ENCODE measurements at places on chromosomes 6 and 20.

- no peak for DNase-seq
Observed at GRCh38 chr20:47792021-47792618, 6.8 kb upstream of the SULF2 start.

DNA sequence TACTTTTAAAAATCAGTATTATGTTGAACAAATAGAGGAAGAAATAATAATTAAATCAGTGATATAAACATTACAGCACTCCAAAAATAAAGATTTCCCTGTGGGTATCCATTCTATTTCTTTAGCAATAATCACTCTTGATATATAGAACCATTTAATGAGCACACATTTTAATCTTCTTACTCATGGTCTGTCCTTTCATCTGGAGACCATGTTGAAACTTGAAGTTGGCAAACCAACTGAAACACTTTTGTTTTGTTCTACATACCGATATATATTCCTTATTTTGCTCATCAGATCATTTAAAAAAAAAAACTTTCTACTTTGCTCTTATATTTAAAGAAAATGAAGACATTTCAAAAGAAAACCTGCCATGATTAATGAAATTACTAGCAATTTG is 13.4 kb downstream of the C6orf58 start:
- no peak for DNase-seq

GRCh38 chr6:134740473-134741199 is 209.3 kb downstream of the ALDH8A1 start:
- DNase-seq = no peak

- DNase-seq = no peak
Observed at GRCh38 chr6:24905483-24905882, 30.3 kb downstream of the RIPOR2 start.

DNA sequence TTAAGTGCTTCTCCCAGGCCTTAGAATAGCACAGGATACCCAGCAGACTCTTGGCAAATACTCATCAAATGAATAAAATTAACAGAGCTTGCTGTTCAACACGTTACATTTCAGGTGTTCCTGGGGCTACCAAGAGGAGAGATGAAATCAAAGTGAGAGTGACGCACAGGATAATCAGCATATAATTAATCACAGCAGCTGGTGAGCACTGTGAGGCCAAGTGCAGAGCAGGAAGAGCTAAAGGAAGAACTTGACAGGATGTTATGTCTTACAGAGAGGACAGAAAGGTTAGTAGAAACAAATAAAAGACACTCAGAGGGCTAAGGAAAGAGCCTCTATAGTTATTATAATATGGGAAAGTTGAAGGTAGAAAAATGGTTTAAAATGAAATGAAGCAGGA is 8.8 kb downstream of the PPIL1 start:
- DNase-seq = no peak

- DNase-seq = no peak
Observed at GRCh38 chr6:95784869-95785268, 207.5 kb downstream of the MANEA start.

DNA sequence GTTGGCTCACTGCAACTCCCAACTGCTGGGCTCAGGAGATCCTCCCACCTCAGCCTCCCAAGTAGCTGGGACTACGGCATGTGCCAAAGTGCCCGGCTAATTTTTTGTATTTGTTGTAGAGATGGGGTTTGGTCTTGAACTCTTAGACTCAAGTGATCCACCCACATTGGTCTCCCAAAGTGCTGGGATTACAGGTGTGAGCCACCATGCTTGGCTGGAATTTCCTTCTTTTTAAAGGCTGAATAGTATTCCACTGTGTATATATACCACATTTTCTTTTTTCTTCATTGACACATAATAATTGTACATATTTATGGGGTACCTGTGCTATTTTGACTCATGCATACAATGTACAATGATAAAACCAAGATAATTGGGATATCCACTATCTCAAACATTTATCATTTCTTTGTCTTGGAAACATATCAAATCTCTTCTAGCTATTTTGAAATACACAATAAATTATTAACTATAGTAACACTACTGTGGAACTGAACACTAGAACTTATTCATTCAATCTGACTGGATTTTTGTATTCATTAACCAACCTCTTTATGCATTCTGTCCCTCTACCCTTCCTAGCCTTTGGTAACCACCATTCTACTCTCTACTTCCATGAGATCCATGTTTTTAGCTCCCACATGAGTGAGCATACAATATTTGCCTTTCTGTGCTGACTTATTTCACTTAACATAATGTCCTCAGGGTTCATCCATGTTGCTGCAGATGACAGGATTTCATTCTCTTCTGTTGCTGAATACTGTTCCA is 7.8 kb downstream of the MDC1 start:
- no peak for DNase-seq

DNA sequence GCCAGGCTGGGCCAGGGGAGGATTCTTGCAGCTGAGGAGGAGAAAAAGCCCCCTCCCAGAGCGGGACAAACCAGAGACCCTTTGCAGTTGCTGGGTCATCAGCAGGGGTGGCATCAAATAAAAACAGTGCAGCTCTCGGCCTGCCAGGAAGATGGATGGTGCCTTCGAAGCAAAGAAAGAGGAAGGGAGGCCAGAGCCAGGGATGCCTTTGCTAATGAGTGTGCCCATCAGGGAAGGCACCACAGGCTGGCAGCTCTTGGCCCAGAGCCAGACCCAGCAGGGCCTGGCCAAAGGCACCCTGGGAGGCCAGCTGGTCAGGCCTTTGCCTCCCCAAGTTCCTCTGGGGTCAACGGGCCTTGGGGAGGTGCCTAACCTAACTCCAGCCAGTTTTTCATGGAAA is 26.3 kb upstream of the ZNF318 start:
- DNase-seq = no peak

DNA sequence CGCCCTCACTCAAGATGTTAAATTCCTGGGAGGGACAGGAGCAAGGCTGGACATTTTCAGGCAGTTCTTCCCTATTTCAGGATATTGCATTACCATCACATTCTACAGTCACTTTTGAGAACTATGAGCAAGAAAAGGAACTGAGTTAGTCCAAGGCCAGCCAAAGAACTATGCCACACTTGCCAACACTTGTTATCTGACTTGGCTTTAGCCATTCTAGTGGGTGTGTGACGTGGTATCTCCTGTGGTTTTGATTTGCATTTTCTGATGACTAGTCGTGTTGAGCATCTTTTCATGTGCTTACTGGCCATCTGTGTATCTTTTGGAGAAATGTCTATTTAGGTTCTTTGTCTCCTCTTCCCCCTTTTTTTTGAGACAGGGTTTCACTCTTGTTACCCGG is 12.0 kb downstream of the XRN2 start:
- no peak for DNase-seq

GRCh38 chr20:44400970-44401769 is 45.7 kb downstream of the HNF4A start:
- DNase-seq = no peak

DNA sequence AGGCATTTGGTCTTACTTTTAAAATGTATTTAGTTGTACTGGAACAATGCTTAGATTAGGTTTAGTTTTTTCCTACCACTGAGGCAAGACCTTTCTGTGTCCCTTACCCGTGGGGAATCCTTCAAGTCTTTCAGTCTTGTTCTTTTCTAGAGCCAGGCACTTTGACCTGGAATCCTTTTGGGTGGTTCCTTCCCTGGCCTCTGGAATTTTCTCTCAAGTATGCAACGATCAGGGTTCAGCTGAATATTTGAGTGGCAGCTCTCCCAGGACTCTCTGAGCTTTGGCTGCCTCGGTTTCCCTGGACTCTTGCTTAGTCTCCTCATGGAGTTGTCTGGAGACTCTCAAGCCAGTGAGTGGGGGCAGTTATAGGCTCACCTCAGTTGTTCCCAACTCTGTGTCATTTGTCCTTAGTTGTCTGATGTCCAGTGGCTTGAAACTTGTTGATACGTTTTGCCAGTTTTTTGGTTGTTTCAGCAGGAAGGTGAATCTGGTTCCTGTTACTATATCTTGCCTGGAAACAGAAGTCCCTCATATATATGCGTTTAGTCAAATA is 118.1 kb downstream of the QKI start:
- no peak for DNase-seq
